Nephron progenitor cell (in vitro differentiated cells): ENCODE measurements at places on chromosomes 12 and 14.

DNA sequence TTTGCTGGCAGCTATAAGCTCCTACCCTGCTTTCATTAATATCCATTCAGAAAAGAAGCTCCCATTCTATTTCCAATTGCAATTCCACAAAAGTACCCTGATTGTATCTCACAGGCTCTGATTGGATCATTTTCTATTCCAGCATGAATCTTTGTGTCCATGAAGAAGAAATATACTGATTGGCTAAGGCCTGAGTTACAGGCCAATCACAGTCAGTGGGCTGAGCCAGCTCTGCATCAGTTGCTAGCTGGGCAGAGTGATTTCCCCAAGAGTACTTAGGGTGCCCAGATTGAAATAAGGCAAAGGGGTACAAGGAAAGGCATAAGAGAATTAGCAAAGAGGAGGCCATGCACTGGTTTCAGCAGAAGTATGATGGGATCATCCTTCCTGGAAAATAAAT is 14.4 kb downstream of the ART4 start:
- no peaks in the 10 kb centered on the region for H3K36me3 ChIP-seq
- no peaks in the 10 kb centered on the region for H3K4me1 ChIP-seq
- no peak for DNase-seq
- no peak overlapping the region for H3K4me3 ChIP-seq

GRCh38 chr12:109590566-109590965 is 17.0 kb downstream of the MVK start:
- peaks cover under 1% of the 10 kb centered on the region for H3K27me3 ChIP-seq
- DNase-seq, result no peak
- peaks cover 30% of the 10 kb centered on the region for H3K36me3 ChIP-seq
- no peak overlapping the region for H3K4me3 ChIP-seq
- H3K4me1 ChIP-seq, result peaks cover 12% of the 10 kb centered on the region

- H3K27me3 ChIP-seq, result no peaks in the 10 kb centered on the region
- H3K4me1 ChIP-seq, result peaks cover 27% of the 10 kb centered on the region
- peaks cover 42% of the 10 kb centered on the region for H3K36me3 ChIP-seq
- peak overlapping the region; percentile 99 for H3K27ac ChIP-seq
- no peak overlapping the region for H3K4me3 ChIP-seq
These were observed 16.3 kb downstream of the ATP5MC2 start for GRCh38 chr12:53659571-53659981.

DNA sequence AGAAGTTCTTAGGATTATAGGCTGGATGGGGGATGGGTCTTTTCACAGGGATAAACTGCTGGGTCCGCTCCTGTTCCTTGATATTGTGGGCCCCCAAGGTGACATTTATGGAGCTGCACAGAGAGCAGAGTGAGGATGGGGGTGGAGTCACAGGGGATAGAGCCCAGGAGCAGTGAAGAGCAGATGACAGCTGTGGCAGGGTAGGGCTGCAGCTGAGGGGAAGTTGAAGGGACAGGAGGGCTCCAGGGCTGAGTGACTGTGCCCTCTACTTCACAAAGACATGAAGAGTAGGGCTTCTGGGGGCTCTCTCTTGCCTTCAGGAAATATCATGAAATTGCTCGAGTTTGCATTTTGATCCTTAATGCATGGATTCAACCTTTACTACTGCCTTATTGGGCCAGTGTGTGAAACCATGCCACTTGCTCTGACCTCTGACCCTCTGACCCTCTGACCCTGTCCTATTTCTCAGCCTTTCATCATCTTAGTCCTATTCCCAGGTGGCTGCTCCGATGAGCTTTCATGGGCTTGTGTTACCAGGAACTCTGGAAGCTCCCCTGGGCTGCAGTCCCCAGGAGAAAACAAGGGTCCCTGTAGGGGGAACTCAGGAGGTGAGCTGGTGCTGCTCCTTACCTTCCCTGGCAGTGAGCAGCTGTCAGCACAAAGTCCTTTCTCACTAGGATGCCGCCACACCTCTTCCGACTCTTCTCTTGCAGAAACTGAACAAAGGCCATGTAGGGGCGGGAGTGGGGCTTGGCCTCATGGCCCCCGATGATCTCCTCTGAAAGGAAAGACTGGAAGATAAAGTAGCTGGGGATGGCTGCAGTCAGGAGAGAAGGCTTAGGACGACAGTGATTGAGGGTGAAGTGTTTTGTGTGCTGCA is 1.6 kb downstream of the GZMH start:
- H3K4me3 ChIP-seq, result no peak overlapping the region
- peaks cover 36% of the 10 kb centered on the region for H3K4me1 ChIP-seq
- H3K27me3 ChIP-seq, result peaks cover 5% of the 10 kb centered on the region
- no peaks in the 10 kb centered on the region for H3K36me3 ChIP-seq
- peak overlapping the region; percentile 83 for H3K27ac ChIP-seq

DNA sequence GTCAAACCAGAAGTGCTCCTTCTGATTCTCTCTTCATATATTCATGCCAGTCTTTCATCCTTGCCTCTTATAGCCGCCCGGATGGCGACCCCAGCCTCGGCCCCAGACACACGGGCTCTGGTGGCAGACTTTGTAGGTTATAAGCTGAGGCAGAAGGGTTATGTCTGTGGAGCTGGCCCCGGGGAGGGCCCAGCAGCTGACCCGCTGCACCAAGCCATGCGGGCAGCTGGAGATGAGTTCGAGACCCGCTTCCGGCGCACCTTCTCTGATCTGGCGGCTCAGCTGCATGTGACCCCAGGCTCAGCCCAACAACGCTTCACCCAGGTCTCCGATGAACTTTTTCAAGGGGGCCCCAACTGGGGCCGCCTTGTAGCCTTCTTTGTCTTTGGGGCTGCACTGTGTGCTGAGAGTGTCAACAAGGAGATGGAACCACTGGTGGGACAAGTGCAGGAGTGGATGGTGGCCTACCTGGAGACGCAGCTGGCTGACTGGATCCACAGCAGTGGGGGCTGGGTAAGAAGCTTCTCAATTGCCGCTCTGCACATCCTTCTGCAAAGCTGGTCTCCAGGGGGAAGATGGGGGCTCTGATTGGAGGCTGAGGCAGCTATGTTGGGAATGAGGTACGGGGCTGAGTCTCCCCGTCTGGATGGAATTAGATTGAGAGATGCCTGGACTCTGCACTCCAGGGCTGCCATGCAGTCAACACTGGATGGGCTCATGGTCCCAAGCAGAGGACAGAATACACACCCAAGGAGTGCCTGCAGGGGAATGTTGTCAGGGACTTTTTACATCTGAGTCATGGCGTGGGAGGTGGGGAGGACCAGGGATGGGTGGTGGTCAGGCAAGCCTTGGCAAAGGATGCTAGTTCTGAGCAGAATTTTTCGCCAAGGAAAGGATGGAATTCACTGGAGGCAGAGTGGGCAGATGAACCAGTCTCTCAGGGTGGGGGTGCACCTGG is 1.3 kb downstream of the BCL2L2 start:
- no peak for DNase-seq
- H3K4me1 ChIP-seq, result peaks cover 47% of the 10 kb centered on the region
- H3K27me3 ChIP-seq, result no peaks in the 10 kb centered on the region
- H3K27ac ChIP-seq, result peak overlapping the region; percentile 98

DNA sequence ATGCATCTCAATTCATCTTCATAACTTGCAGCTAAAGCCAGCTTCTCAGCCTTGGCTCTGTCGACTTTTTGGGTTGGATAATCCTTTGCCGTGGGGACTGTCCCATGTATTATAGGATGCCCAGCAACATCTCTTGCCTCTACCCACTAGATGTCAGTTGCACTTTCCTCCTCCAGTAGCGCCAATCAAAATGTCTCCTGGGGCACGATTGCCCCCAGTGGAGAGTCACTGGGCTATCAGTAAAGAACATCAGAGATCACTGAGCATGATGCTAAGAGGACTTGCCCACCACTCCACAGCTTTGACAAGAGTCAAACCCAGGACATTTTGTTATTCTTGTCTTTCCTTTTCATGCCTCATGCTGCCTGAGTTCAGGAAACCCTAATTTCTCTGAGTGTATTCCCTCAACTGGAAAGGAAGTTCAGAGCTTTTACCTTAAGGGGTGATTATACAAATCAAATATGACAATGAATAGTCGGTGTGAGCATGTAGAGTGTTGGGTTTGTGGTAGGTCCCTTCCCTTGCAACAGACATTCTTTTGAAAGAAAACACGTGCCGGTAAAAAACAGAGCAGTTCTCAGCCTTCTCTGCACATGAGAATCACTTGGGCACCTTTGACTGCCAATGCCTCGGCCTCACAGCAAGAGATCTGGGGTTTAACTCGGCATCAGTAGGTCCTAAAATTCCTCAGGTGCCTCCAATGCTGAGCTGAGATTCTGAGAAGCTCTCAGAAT is 980.6 kb downstream of the VRK1 start:
- no peak overlapping the region for H3K27ac ChIP-seq
- no peaks in the 10 kb centered on the region for H3K36me3 ChIP-seq
- H3K4me1 ChIP-seq, result peaks cover 9% of the 10 kb centered on the region
- no peak for DNase-seq

GRCh38 chr12:5177731-5178130 is 134.1 kb downstream of the KCNA5 start:
- no peak overlapping the region for H3K27ac ChIP-seq
- no peak for DNase-seq
- no peaks in the 10 kb centered on the region for H3K4me1 ChIP-seq
- H3K4me3 ChIP-seq, result no peak overlapping the region
- H3K27me3 ChIP-seq, result peaks cover 18% of the 10 kb centered on the region
- H3K36me3 ChIP-seq, result no peaks in the 10 kb centered on the region

DNA sequence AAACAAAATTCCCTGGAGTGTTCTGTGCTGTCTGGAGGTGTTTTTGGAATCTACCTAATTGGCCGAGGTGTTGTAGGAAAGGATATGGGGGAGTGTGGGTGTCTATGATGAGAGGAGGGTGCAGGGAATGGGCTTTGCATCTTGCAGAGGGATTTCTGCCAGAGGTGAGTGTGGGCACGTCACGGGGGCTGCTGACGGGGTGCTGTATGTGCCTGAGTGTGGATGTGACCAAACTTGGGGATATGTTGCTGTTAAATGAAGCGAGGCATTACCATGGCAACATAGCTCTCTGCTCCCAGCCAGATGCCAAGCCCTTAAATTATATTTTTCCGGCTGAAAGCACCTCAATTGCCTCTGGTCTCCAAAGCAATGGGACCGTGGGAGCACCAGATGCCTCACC is 44.3 kb upstream of the SPTLC2 start:
- DNase-seq, result no peak
- H3K4me3 ChIP-seq, result peak overlapping the region; percentile 54
- peaks cover 4% of the 10 kb centered on the region for H3K27me3 ChIP-seq
- peaks cover 34% of the 10 kb centered on the region for H3K4me1 ChIP-seq
- H3K36me3 ChIP-seq, result no peaks in the 10 kb centered on the region
- peak overlapping the region; percentile 90 for H3K27ac ChIP-seq

GRCh38 chr12:104049903-104050356 is at the start of gene GLT8D2:
Gene GLT8D2, minus strand, starts transcription at chr12:104050187. Its CDS starts 30,539 bp downstream, at chr12:104019648.
- peak within 1 kb of the TSS; percentile 58 for H3K27ac ChIP-seq
- peaks cover 31% of the 10 kb centered on the region for H3K4me1 ChIP-seq
- H3K27me3 ChIP-seq, result peaks cover 26% of the 10 kb centered on the region
- peak; percentile 77 for DNase-seq

DNA sequence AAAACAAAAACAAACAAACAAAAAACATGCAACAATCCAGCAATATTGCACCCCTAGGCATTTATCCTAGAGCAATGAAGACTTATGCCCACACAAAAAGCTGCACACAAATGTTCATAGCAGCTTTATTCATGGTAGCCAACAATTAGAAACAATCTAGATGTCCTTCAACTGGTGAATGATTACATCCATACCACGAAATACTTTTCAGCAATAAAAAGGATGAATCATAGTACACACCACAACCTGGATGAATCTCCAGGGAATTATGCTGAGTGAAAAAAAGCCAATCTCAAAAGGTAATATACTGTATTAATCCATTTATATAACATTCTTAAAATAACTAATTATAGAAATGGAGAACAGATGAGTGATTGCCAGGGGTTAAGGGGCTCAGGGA is 14.5 kb upstream of the GPR162 start:
- no peak overlapping the region for H3K4me3 ChIP-seq
- no peak for DNase-seq
- peaks cover 10% of the 10 kb centered on the region for H3K27me3 ChIP-seq
- H3K27ac ChIP-seq, result no peak overlapping the region

DNA sequence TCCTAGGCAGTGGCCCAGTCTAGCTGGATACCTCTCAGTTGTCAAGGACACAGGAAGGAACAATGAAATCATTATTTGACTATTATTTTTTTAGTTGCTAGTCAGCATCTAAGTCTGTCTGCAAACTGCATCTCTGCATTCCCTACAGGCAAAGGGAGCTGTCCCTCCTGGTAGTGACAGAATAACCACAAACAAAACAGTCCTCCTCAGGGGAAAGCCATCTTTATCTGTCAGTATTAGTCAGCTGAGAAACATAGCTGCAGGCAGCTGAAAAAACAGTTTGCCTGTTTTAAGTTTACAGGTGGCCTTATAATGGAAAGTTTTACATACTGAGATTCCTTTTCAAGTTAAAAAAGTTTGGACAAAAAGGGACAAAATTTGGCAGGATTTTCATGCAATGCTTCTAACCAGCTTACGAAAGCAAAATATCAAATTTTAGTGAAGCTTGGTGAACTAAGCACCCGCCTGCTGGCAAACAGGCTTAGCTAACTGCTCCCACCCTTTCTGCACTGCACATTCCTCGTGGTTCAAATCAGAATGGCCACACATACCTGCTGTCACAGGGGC is 29.5 kb downstream of the SLC25A21 start:
- no peak overlapping the region for H3K27ac ChIP-seq
- no peaks in the 10 kb centered on the region for H3K36me3 ChIP-seq
- no peak overlapping the region for H3K4me3 ChIP-seq
- no peaks in the 10 kb centered on the region for H3K27me3 ChIP-seq
- DNase-seq, result no peak
